GM12892 (cell line): ENCODE measurements at places on chromosomes 1 and 21.

DNA sequence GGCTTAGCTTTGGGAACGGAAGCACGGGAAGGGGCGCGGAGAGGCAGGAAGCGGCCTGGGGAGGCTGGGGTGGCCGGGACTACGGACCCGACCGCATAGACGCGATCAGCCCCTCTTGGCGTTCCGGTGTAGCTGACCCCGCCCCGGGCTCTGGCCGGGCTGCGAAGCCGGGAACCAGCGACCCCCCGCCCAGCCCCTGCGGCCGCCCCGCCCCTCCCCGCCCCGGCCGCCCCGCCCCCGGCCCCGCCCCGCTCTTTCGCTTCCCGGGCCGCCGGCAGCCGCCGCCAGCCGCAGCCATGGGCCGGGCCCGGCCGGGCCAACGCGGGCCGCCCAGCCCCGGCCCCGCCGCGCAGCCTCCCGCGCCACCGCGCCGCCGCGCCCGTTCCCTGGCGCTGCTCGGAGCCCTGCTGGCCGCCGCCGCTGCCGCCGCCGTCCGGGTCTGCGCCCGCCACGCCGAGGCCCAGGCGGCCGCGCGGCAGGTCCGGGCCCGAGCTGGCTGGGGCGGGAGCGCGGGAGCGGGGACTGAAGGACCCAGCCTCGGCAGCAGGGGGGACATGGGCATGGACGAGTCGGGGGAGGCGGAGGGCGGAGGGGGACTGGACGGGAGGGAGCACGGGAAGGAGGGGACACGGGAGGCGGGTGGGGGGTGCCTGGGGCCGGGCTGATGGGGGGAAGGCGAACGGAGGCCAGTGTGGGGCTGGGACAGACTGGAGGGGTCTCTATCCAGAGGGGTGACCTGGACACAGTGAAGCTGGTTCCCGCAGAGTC, at the start of gene SELENON:
Gene SELENON, plus strand, starts transcription at position 259 of the 768 bp plus-strand sequence. Its CDS starts 38 bp downstream, at position 297.
- peak; percentile 49 for DNase-seq

DNA sequence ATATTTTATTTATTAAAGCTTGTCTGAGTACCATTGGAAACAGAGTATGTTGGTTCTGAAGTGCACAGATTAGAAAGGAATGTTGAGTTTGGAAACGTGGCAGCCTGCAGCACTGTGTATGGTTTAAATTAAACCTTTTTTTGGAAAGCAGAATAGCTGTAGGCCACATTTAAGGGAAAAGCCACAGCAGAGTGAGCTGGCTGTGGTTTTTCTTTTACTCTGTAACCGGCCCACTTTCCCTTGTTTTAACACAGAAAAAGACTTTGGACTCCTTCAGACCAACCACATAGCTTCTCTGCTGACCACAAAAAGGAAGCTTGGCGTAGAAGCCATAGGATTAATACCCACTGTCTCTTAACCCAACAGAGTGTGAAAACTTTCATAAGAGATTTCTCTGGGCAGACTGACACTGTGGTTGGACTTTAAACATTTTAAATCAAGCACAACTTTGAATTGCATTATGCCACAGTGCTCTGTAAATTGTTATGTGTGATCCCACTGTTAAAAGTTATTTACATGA, 75.2 kb downstream of the NFIA start:
- DNase-seq, result no peak

DNA sequence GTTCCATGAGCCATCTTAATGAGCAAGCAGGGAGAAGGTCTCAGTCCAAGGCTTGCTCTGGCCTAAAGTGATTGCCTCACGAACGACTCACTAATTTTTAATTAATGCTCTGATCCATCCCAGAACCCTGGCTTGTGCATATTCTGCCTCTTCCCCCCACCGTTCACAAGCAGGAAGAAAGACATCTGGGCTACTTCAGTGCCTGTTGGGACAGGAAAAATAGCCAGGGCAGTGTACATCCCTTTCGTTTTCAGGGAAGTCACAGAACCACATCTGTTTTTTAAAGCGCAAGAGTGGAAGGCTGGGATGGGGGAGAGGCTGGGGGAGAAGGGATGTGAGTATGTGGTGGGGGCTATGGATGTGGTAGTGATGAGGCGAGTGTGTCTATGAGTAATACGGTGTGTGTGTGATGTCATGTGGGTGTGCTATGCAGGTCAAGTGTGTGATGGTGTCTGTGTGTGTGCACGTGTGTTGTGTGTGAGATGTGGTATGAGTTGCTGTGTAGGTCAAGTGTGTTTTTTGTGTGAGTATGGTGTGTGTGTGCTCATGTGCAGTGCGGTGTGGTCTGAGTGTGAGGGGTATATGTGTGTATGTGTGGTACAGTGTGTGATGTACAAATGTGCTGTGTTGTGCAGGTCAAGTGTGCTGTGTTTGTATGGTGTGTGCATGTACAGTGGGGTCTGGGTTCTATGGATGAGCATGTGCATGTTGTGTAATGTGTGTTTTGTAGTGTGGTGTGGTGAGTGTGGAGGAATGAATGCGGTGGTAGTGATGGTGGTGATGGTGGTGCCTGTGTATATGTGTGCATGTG, 64.9 kb upstream of the SYT6 start:
- no peak for DNase-seq

DNA sequence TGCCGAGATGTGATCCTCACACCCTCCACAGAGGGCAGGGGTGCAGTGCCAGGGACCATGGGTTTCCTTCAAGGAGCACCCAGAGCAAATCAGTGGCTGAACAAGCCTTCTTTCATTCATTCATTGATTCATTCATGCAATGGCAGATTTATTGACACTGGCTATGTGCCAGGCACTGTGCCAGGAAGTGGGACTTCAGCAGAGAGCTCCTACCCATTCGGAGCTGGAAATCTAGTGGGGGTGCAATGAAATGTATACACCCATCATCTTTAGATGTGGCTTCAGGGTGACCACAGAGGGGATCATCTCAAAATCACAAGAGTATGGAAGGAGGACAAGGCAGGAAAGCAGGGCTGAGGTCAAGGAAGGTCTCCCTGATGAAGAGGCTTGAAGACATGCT, 18.9 kb downstream of the SLC6A9 start:
- DNase-seq, result no peak

- DNase-seq, result no peak
These were observed 21.9 kb downstream of the TSNAX start for GRCh38 chr1:231550448-231550781.

- no peak for DNase-seq
These were observed 27.5 kb downstream of the COA6 start for GRCh38 chr1:234400773-234401172.
